ENCODE measurements at places on chromosomes 13 and 19.

GRCh38 chr13:67549331-67549730, 319.2 kb upstream of the PCDH9 start:
- DNase-seq = no peak

GRCh38 chr19:45419396-45419795, 4.3 kb downstream of the ERCC1 start:
- DNase-seq = no peak

- DNase-seq = no peak
Observed at GRCh38 chr13:46345398-46345797, 41.7 kb downstream of the RUBCNL start.

GRCh38 chr13:25420161-25420560, 48.4 kb downstream of the ATP8A2 start:
- no peak for DNase-seq

DNA sequence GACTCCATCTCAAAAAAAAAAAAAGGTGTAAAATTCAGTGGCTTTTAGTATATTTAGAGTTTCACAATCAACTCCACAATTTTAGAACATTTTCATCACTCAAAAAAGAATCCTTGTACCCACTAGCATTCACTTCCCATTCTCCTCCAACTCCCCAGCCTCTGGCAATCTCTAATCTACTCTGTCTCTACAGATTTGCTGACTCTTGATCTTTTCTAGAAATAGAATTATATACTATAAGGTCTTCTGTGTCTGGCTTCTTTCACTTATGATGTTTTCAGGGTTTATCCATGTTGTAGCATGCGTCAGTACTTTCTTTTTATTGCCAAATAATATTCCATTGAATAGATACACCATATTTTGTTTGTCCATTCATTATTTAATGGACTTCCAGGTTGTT, 8.0 kb upstream of the FARP1 start:
- DNase-seq = no peak

DNA sequence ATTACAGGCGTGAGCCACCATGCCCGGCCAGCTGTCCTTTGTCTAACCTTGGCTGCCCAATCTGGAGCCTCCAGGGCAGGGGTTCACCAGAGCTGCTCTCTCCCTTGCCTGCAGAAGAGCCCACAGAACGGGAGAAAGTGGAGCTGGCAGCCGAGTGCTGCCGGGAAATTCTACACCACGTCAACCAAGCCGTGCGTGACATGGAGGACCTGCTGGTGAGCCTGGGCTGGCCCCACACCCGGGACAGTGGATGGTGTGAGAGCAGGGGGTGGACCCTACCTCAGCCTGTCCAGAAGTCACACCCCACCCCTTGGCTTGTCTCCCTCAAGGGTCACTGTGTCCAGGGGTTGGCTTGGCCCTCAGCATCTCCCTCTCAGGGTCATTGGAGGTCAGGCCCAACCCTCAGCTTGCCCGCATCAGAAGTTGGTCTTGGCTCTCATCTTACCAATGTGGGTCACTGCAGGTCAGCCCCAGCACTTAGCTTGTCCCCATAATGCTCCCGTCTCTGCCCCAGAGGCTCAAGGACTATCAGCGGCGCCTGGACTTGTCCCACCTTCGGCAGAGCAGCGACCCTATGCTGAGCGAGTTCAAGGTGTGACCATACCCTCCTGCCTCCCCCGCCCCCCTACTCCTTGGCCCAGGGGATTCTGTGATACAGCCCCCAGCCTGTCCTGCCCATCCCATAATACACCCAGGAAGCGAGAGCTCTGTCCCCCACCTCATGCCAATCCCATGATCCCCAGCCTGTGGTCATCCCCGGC, 20.4 kb downstream of the ARHGEF1 start:
- DNase-seq = no peak

- peak; percentile 78 for DNase-seq
Observed at GRCh38 chr19:53868892-53869804, 1.5 kb downstream of the MYADM start.

DNA sequence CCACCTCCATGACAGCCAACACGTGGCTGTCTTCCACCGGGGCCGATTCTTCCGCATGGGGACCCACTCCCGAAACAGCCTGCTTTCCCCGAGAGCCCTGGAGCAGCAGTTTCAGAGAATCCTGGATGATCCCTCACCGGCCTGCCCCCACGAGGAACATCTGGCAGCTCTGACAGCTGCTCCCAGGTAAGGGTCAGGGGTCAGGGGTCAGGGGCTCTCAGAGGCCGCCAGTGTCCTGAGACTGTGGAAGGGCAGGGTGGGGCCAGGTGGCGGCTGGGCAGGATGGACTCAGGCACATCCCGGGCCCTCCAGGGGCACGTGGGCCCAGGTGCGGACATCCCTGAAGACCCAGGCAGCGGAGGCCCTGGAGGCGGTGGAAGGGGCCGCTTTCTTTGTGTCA, 15.0 kb downstream of the CPT1C start:
- DNase-seq = no peak

- no peak for DNase-seq
Observed at GRCh38 chr13:97068151-97068550, 73.9 kb upstream of the OXGR1 start.

DNA sequence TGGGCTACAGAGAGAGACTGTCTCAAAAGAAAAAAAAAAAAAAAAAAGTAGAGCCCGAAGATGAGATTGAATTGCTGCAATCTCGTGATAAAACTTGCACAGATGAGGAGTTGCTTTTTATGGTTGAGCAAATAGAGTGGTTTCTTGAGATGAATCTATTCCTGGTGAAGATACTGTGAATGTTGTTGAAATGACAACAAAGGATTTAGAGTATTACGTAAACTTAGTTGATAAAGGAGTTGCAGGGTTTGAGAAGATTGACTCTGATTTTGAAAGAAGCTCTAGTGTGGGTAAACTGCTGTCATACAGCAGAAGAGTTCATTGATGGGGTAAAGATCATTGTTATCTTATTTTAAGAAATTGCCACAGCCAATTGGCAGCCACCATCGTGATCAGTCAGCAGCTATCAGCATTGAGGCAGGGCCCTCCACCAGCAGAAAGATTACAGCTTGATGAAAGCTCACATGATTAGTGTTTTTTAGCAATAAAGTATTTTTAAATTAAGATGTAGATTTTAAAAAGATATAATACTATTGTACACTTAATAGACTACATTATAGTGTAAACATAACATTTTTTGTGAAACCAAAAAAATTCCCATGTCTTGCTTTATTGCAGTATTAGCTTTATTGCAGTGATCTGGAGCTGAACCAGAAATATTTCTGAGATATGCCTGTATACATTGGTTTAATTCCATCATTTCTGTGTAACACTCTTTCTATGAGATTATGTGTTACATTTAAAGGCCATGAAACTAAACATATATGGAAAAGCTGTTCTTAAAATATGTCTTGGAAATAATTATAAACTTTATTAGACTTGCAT, 43.1 kb downstream of the ZMYM2 start:
- no peak for DNase-seq

GRCh38 chr13:27924529-27925141, 4.8 kb downstream of the PDX1 start:
- no peak for DNase-seq

DNA sequence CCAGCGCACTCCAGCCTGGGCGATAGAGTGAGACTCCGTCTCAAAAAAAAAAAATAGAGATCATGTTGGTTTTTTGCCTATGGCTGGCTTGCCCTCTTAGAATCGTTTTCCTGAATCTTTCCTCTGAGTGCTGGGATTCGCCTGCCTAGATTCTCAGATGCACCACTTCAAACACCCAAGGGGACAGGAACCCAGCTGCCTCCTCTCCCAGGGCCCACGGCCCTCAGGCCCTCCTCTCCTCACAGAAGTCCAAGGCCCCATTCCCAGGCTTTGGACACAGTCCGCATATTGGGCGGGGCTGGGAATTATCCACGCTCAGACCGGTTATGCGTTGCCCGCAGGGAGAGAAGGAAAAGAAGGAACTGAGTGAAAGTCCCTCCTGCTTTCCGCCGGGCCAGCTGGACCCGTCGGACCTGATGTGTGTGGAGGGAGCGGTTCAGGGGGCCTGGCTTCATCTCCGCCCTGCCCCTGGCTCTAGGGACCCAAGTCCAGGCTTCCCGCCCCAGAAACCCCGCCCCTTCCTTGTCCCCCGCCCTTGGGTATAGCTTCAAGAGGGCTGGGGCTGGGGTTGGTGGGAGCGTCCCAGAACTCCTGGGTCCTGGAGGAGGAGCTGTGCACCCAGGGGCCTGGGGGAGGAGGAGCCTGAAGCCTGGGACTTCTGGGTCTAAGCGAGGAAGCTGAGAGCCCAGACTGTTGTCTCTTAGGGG, 5.8 kb downstream of the PPFIA3 start:
- no peak for DNase-seq

- no peak for DNase-seq
Observed at GRCh38 chr19:8342316-8342683, 762 bp downstream of the KANK3 start.

GRCh38 chr19:6066661-6067646, 43.3 kb downstream of the RFX2 start:
- DNase-seq = no peak

Data from activated T-cell treated with anti-CD3 and anti-CD28 coated beads for 1 hour (primary cell).